Peyer's patch (tissue), 4 donors: ENCODE measurements at places on chromosomes 16 and 17.

DNA sequence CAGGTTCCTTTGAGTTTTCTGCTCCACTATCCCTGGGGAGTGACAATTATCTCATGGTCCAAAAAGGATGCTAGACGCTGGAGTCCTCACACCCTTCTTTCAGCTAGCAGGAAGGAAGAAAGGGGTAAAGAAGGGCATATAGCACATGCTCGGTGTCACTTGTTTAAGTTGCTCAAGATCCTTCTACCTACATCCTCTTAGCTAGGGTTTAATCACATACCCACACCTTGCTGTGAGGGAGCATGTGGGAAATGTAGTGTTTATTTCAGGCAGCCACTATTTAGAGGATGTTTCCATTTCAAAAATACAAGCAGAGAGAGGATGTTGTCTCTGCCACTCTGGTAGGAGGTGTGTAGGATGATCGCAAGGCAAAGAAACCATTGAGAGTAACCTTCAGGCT lies 4.5 kb downstream of the PRKCB start:
- DNase-seq, result no peak

DNA sequence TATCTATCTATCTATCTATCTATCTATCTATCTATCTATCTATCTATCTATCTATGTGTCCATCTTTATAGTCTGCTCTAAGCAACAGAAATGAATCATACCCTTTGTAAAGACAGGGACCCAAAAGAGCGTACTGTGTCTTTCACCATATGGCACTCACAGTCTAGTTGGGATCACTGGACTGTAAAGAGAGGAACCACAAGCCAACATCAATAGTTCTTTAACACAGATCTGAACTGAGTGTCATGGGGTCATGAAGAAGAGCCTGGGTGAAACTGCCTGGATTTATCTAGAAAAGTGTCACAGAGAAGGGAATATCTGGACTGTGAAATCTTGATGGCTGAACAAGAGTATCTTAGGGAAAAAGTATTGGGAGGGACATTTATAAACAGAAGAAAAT lies 619.1 kb upstream of the SOX9 start:
- no peak for DNase-seq

DNA sequence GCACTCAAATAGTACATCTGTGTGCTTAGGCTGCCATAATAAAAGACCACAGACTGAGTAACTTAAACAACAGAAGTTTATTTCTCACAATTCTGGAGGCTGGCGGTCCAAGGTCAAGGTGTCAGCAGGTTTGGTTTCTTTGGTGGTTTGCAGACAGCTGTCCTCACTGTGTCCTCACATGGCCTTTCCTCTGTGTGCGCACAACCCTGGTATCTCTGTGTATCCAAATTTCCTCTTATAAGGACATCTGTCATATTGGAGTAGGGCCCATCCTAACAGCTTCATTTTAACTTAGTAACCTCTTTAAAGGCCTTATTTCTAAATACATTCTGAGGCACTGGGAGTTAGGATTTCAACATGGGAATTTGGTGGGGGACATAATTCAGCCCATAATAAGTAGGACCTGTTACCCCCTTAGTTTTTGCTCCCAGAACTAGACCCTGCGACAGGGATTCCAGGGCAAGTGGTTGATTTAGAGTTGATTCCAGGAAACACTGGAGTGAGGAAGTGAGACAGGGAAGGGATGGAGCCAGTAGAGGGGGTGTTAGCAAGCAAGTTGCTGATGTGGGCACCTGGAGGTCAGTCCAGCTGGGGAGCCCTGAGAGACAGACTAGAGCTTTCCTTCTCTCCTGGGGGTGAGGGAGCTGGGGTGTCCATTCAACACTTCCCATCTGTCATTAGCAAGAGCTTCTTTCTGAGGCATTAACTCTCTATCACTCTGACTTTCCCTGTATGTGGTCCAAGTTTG lies 10.9 kb upstream of the ALKBH5 start:
- no peak for DNase-seq

DNA sequence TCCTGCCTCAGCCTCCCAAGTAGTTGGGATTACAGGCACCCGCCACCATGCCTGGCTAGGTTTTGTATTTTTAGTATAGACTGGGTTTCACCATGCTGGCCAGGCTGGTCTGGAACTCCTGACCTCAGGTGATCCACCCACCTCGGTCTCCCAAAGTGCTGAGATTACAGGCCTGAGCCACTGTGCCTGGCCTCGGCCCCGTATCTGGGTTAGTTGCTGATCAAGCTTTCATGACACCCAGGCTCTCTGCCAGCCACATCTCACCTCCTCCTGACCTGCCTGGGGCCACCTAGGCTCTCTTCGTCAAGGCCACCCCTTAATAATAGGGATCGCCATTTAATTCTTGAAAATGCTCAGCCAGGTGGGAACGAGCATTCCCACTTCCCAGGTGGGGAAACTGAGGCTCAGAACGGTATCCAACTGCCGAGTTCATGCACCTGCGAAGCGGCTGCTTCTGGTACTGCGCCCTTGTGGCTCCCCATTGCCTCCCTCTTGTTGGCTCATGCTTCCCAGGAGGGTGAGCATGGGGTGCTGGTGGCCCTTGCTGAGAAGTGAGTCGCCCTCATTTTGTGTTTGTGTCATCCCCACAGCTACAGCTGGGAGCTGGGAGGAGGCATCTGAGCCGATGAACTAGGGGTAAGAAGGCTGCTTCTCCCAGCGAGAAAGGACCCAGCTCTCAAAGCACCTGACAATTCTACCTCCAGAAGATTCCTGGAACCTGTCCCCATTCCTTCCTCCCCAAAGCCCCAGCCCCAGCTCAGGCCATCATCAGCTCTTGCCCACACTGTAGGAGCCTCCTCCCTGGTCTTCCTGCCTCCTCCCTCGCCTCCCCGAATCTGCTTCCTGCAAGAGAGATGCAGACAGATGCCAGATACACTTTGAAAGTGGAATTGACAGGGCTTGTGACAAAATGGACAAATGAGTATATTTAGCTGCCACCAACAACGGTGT lies 17.3 kb upstream of the SNN start:
- DNase-seq, result no peak

DNA sequence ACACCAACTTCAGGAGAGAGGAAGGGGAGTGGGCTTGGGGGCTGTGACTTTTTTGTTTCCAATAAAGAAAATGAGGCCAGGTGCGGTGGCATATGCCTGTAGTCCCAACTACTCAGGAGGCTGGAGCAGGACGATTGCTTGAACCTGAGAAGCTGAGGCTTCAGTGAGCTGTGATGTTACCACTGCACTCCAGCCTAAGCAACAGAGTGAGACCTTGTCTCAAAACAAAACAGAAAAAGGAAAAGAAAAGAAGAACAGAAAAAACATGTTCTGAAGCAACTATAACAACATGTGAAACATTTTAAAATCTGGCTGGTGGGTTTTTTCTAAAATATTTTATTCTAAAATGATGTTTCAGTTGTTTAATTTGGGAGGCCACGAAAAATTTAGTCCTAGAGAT lies 554.0 kb upstream of the ZFHX3 start:
- no peak for DNase-seq

- DNase-seq, result no peak
These were observed 3.4 kb downstream of the SGCA start for GRCh38 chr17:50169121-50169764.

DNA sequence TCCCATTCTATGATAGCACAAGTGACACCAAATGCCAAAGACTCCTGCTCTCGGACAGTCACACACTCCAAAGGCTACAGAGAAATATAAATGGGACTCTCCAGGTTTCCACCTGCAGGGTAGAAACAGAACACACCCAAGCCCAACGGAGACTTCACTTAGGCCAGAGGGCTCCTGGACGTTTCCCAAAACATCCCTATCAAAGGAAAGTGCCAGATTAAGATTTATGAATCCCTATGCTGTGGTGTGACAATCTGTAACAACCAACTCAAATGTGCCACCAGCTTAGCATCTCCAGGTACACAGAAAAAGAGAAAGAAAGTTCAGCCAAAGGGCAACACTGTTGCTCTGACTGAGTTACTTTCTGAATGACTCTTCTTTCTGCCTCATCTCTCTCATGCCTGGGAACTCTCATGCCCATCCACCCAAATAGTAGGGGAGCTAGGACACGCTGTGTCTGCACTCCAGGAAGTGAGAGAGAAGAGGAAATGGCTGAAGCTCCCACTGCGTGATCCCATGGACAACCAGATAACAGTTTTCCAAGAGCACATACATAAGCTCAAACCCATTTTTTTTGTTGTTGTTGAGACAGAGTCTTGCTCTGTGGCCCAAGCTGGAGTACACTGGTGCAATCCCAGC lies 49.7 kb downstream of the SMG6 start:
- DNase-seq, result no peak

GRCh38 chr16:57612494-57612893 lies 15.9 kb upstream of the ADGRG1 start:
- DNase-seq, result no peak

- DNase-seq, result no peak
These were observed 949.7 kb upstream of the EEF2KMT start for GRCh38 chr16:6047325-6047724.
